ENCODE measurements at places on chromosomes 3 and 15. TPM values are rescaled to one million over a fixed set of nuclear protein-coding genes. Genes with fewer than 3 reads are reported as not detected.

DNA sequence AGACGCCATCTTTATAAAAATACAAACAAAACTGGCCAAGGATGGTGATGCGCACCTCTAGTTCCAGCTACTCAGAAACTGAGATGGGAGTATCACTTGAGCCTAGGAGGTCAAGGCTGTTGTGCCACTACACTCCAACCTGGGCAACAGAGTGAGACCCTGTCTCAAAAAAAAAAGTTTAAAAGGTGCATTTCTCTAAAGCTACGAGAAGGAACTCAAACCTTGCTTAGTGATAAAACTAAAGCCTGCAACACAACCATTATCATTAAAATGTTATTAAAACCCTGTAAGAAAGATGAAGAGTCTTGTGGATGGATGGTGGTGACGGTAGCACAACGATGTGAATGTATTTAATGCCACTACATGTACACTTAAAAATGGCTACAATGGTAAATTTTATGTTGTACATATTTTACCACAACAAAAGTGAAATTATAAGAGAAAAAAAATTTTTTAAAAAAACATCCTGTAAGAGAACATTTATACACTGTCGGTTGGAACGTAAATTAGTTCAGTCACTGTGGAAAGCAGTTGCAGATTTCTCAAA, 3.1 kb downstream of the PLD1 start:
- DNase-seq, result no peak

DNA sequence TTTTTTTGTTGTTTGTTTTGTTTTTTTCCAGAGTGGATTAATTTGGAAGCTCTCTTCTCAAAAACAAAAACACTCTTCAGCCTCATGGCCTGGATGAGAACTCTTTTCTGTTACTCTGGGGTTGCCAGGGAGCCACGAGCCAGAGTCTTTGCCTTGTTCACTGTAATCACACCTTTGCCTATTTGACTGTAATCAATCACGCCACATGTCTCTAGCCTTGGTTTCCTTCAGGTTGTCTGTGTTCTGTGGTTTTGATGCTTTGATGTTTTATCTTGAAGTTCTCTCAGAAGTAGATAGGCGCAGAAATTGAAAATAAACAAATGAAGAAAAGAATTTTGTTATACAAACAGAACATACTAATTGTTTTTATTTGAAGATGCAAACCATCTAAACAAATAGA, 62.3 kb upstream of the IGF1R start:
- no peak for DNase-seq

The MAGEL2 gene
- total RNA-seq, result 8.2 TPM

GRCh38 chr3:143090486-143090885, 29.1 kb upstream of the CHST2 start:
- DNase-seq, result no peak

- peak; percentile 89 for DNase-seq
Observed at GRCh38 chr3:130709671-130710070, 37.0 kb downstream of the PIK3R4 start.

The CYP1A2 gene
- 0.96 TPM for total RNA-seq

The PPM1M gene
- total RNA-seq, result 24.8 TPM

- DNase-seq, result no peak
Observed at GRCh38 chr3:114299941-114300624, 6.3 kb downstream of the TIGIT start.

DNA sequence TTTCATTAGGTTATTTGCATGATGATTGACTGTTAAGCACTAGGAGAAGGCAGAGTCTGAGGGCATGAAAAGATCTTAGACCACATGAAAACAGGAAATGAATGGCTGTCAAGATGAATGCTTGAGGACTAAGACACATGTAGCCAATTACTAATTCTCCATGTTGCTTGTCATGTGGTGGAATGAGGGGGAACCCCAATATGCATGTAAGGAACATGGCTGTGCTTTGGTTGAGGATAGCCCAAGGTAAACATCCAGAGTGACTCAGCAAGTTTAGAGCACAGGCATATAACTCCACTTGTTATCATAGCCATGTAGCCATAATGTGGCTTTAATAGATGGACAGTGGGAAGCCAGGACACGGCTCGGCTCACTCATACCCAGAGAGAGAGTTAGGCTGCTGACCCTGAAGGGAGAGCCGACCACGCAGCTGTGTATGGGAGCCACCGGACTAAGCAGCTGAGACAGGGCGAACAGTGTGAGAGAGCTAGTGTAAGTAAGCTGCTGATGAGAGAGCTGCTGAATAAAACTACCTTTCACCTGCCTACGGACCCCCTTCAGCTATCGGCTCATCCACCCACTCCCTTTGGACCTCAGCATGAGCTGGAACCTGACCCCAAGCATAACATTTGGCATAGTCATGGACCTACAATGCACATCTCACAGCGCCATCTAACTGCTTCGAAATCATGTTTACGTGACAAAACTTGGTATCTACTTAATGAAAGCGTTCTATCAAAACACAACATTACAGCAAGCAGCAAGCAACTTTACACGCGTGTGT, 37.6 kb downstream of the ANO10 start:
- no peak for DNase-seq

GRCh38 chr3:32310336-32310735, 71.9 kb downstream of the CMTM8 start:
- DNase-seq, result no peak

DNA sequence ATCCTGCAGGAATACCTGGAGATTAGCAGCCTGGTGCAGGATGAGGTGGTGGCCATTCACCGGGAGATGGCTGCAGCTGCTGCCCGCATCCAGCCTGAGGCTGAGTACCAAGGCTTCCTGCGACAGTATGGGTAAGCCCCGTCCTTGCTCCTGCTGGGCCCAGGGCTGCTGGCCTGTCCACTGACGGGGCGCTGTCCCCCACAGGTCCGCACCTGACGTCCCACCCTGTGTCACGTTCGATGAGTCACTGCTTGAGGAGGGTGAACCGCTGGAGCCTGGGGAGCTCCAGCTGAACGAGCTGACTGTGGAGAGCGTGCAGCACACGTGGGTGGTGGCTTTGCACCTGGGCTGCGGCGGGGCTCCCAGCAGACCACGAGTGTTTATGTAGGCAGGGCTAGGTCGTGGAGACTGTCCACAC, 5.0 kb downstream of the FES start:
- DNase-seq, result no peak

The GHSR gene
- total RNA-seq, result 1.4 TPM

- DNase-seq, result peak; percentile 81
Observed at GRCh38 chr15:95262866-95263564, 1031.7 kb downstream of the MCTP2 start.

The CHST14 gene
- total RNA-seq, result 11.1 TPM

GRCh38 chr15:76353023-76353577, 16.5 kb downstream of the ISL2 start:
- no peak for DNase-seq

GRCh38 chr3:32703491-32703972, 18.5 kb downstream of the CNOT10 start:
- no peak for DNase-seq

- no peak for DNase-seq
Observed at GRCh38 chr15:48515500-48515899, 130.0 kb downstream of the FBN1 start.

The CLDN18 gene
- 0.96 TPM for total RNA-seq

- DNase-seq, result no peak
Observed at GRCh38 chr3:95711789-95712188, 1102.6 kb upstream of the EPHA6 start.

The BMF gene
- 16.9 TPM for total RNA-seq

DNA sequence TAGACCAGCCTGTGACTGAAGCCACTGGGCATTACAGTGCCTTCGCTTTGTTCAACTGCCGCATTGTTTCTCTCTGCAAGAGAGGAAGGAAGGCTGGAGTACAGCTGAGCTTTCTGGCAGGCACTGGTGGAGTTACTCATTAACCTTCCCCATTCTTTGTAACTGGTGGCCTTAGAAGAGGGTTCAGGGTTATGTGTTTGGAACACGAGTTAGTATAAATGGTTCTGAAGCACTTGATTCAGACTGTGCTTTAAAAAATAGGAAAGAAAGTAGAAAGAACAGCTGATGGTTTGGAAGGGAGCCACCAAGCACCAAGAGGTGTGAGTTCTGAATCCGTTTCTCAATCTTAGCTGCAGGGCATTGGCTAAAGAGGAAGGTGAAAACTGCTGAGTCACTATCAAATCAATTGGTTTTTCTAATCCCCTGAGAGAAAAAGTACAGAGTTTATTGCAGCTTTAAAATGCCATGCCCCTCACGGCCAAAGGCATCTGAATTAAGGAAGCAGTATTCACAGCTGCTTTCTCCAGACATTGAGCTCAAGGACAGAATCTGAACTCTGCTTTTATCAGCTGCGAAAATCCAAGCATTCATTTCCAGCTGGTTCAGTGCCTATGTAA, 3.6 kb downstream of the HGD start:
- peak; percentile 85 for DNase-seq

DNA sequence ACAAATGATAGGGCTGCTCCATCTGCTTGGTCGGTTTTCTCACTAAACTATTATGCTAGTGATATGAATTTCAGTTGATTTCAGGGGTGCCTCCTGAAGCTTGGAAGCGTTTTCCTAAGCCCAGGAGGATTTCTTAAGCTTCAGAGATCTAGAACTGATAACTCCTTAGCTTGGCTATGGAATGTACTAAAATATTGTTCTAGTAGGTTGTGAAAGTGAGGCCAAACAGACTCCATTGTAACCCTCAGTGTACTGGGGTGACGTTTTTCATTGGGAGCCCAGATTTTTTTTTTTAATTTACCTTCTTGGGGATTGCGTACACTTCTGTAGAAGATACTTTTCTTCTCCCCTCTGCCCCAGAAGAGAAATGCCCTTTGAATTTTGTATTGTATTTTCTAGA, 17.0 kb upstream of the ST3GAL6 start:
- no peak for DNase-seq

The ISLR gene
- total RNA-seq, result 95.1 TPM

- DNase-seq, result no peak
Observed at GRCh38 chr3:42736081-42736480, 33.5 kb upstream of the HHATL start.

The HIGD2B gene
- total RNA-seq, result not detected

The CEP152 gene
- total RNA-seq, result 15.2 TPM

GRCh38 chr3:57206423-57206822, 6.6 kb upstream of the HESX1 start:
- DNase-seq, result no peak

GRCh38 chr3:168341956-168342936, 246.5 kb upstream of the GOLIM4 start:
- DNase-seq, result peak; percentile 26

The LSM3 gene
- 19.5 TPM for total RNA-seq

DNA sequence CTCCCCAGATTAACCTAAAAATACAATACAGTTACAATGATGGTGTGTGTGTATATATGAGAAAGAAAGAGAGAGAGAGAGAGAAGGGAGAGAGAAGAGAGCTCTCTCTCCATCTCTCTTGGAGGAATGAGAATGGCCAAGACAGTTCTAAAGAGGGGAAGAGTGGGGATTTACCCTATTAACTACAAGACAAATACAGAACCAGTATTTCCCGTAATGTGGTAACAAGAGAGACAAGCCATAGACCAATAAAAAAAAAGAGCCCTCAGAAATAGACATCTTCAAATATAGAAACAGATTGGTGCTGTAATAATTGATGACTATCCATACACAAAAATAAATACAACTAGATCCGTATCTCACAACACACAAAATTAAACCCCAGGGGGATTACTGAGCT, 87.0 kb downstream of the NSMCE3 start:
- DNase-seq, result no peak

DNA sequence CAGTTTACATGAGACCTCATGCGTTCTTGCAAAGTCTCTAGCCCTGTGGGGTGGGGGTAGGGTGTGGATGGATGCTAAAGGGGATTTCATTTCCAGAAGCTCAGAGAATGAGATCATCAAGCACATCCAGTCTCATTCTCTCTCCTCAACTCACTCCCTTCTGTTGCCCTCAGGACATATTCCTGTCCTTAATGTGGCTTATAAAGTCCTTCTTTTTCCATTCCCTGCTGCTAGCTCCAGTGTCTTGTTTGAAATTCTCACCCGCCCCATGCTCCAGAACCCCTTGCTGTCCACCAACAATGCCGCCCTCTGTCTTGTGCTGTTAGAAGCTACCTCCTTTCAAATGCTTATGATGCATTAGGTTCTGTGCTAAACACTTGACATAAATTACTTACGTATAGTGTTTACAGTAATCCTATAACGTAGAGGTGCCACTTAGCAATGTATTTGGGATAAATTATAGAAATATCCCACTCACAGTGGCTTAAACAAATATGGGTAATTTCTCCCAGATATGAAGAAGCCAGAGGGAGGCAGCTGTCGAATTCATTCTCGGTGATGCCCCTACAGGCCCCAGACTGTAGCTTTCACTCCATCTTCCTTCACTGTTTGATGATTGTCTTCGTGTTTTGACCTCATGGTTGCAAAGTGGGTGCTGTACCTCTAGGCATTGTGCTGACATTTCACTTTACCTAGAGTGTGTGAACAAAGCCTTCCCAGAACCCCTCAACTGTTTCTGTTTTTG, 273.1 kb upstream of the TBL1XR1 start:
- DNase-seq, result peak; percentile 75
